ENCODE measurements at places on chromosomes 5 and 9.

GRCh38 chr5:113145757-113146387 is 169.3 kb downstream of the DCP2 start:
- no peak for DNase-seq

DNA sequence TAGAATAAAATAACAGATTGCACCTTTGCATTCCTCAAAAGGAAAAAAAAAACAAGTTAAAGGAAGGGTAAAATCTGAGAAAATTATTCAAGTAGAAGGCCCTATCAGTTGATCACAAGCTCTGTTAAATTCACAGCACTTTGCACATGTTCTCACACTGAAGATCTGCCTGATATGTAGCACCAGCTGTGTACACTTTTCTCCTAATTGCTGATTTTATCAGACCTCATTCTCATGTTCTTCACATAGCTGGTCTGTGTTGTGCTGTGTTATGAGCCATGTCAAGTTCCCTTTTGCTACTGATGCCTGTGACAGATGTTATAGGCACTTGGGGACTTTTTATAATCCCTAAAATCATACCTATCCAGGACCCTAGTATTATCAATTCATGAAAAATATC is 390.4 kb upstream of the PRR16 start:
- DNase-seq, result no peak

GRCh38 chr5:16564248-16564867 is 52.4 kb downstream of the RETREG1 start:
- no peak for DNase-seq

DNA sequence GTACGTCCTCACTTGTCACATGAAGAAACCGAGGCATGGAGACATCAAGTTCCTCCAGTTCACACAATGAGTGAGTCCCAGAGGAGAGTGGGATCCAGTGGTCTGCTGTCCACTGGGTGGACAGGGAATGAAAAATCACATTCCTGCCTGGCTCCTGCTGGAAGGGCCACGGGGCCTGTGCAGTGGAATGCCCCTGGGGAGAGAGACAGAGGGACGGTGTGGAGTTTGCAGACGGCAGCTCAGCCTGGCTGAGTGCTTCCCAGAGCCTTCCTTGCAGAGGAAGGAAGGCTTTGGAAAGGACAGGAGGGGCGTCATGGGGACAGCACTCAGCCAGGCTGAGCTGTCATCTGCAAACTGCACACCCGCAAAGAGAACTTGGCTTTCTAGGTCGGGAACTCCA is 74.7 kb downstream of the COL27A1 start:
- no peak for DNase-seq

DNA sequence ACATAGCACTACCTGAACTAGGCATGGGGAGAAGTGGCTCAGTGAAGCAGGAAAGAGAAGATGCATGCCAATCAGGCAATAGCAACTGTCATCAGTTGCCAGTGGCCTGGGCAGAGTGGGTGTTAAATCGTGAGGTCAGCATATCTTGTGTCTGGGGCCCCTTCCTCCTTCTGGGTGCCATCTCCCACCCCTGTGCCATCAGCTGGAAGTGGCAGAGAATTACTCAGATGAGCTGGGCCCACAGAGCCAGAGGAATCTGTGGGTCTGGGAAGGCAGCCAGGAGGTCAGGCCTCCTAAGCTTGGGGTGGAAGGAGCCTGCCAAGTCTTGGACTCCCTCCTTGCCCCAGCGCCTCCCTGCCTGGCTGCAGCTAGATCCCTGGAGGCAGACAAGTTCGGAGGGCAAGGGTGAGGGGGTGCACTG is 66.5 kb downstream of the GALNT12 start:
- DNase-seq, result peak; percentile 87

DNA sequence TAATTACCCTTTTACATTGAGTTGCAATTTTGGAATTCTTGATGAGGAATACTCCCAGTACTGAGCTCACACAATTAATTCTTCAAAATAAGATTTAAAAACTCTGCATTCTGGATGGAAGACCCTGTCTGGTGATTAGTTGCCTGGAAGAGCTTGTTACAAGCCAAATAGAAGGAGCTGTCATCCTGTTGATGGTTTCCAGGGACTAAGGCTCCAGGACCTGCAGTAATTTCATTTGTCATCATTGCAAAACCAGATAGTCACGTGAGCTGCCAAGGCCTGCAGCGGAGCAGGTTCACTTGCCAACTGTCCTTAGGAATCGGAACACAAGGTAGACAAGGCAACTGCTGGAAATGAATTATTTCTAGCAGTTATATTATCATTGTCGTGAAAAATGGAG is 597.7 kb downstream of the CCDC171 start:
- no peak for DNase-seq

DNA sequence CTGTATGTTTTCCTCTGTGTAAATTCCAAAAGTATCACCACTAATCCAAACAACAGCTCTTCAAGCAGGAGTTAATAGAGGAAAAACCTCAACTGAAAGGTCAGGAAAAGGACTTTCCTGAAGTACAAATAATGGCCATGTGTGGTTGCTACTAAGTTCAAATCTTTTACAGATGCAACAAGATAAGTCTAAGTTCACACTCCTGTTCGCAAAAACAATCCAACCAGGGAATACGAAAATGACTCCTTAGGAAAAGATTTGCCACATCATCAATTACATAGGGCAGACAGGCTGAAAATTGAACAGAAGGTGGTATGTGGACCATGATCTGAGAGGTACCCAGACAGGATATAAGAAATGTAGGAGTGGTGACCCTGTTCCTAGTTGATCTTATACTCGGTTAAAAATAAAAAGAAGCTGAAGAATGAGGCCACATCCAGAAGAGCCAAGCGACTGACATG is 210.2 kb downstream of the TSSK1B start:
- DNase-seq, result no peak
